ENCODE measurements at places on chromosomes 4 and X.

- DNase-seq: no peak
These were observed 412.5 kb upstream of the KLHL4 start for GRCh38 chrX:87105131-87105530.

DNA sequence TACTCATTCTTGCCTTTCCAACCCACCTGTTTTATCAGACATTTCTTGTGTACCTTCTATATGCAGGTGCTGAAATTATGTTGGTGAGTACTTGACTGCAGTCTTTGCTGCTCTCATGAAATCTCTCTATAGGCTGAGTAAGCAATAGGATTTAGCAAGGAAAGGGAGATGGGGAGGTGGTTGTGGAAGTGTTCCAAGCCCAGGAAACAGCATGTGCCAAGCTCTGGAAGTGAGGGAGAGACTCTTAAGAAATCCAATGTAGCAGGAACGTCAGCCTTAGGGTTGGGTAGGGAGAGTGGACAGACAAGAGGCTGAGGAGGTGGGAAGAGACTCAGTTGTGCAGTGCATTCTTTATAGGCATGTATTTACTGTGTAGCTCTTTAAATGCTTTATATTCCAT lies 5.6 kb downstream of the SEPTIN11 start:
- no peak for DNase-seq

- DNase-seq: no peak
These were observed 17.1 kb downstream of the VSIG4 start for GRCh38 chrX:66022632-66023384.

- DNase-seq: no peak
These were observed 233.5 kb upstream of the GYPA start for GRCh38 chr4:144374065-144374464.

- no peak for DNase-seq
These were observed 47.9 kb upstream of the IL13RA2 start for GRCh38 chrX:115065304-115065703.

- DNase-seq: no peak
These were observed 89.3 kb upstream of the UGT8 start for GRCh38 chr4:114509340-114509739.

DNA sequence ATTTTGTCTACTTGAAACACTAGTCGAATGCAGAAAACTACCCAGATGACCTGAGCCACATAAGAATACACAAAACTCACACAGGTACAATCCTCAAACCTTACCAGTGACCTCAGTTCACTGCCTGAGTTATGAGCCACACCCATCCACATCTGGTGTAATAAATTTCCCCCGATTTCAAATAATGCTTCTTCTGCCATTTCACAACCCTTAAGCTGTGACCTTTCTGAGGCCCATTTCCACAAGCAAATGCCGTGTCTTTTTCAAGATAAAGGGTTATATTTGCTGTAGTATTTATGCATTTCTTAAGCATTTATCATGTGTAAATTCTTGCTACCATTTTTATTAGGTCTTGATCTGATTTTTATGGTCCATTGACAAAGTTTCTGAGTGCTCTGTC lies 1.8 kb upstream of the ARHGEF38 start:
- no peak for DNase-seq

All from activated naive CD4-positive, alpha-beta T cell treated with anti-CD3 and anti-CD28 coated beads, Interleukin-2, amount 50 U/mL, for 16 hours (primary cell).